ENCODE measurements at places on chromosomes 6 and 20.
A peak's percentile ranks its signal among the peaks of the same experiment; 100 is the strongest.

DNA sequence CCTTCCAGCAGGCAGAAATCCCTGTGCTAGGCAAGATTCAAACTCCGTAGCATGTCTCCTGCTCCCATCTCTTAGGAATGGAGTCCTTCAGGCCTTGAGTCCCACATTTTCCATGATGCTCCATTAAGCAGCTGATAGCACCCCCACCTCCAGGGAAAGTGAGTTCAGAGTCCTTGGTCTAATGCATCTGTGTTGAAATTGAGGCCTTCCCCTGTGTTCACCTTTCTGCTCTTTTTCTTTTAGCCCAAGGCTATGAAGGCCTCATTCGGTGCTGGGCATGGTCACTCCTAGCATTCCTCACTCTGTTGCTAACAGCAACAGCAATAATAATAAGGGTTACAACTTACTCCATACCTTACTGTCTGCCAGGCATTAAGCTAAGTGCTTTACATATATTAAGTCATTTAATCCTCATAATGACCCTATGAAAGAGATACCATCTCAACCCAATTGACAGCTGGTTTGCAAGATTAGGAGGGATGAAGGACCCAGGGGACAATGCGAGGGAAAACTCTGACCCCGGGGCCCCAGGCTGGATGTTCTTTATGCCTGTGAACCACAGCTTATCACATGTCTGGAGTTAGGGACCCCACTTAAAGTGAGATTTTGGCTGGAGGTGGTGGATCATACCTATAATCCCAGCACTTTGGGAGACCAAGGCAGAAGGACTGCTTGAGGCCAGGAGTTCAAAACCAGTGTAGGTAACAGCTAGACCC lies 17.5 kb upstream of the PANK2 start:
- DNase-seq = no peak

DNA sequence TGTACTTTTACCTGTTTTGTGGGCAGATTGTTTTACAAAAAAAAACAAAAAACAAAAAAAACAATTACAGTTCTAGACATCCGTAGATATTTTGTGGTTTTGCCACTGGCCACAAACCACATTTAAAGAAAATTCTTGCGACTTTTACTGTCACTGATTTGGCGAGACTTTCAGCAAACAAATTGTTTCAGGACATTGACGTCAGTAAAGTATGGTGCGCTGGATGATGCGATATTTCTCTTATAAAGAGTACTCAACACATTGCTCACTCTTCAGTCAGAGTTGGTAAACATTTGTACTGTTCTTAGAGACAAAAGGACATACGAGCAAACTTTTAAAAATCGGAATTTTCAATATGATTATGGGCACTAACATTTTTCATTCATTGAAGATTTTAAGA lies 229.8 kb downstream of the HAO1 start:
- peak; percentile 92 for DNase-seq

DNA sequence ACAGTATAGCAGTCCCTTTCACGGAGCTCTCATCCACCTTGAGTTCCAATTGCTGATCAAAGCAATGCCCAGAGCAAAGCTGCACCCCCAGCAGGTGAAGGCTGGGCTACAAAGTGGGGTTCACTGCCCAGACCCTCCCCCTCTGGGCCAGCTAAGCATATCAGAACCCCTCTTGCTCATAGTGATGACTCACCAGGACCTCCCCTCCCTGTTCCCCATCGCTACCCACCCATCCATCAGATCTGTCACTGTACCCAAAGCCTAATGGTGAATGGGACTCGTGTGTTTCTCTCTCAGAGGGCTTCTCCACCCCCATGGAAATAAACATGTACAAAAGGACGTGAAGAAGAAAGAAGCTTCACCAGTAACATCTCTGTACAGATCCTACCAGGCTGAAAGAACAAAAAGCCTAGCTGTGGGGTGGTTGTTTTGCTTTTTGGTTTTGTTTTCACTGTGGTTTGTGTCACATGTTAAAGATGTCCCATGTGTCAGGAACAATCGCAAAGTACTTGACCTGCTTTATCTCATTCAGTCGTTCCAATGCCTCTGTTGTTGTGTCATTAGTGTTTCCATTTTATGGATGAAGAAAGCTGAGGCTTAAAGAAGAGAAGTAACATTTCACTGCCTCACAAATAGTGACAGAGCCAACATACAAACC lies 518.5 kb downstream of the CD83 start:
- no peak for DNase-seq

DNA sequence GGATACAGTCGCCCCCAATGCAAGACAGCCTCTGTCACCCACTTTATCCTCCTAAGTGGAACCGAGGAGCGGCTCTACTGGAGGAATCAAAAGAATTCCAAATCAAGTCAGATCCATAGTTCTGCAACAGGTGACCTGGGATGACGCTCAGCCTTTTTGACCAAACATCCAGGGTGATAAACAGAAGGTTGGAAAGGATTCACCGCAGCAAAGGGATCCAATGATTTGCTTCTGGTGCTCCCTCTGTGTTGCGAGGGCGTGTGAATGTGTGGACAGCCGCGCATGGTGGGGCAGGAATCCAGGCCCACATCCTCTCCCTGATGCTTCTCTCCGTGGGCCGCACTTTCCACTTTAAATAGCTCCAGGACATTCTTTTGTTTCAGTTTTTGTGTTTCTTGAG lies 116.8 kb upstream of the CDH4 start:
- DNase-seq = no peak

- DNase-seq = no peak
Measured at GRCh38 chr6:31614684-31615578, at the start of gene AIF1. AIF1 (plus strand) TSS chr6:31615234; CDS start chr6:31615330, 96 bp downstream.

GRCh38 chr6:22906091-22906549 lies 336.8 kb downstream of the HDGFL1 start:
- no peak for DNase-seq

DNA sequence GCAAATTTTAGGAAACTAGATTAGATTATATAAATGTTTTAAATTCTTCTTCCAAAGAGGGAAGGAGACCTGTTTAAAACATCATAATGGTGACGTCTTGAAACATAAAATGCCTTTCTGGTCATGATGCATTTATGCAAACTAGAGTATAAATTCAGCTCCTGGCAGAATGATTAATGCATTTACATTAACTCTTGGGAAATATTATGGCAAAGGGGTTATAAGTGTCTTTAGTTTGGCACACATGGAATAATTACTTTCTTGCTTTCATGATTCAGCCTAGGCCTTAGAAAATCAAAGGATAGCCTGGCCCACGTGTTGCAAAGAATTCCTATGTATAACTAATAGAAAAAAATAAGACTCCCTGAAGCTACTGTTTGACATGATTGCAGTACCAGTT lies 639.2 kb downstream of the RFPL4B start:
- no peak for DNase-seq

- no peak for DNase-seq
Measured at GRCh38 chr6:150492507-150492906, 107.2 kb upstream of the PLEKHG1 start.

DNA sequence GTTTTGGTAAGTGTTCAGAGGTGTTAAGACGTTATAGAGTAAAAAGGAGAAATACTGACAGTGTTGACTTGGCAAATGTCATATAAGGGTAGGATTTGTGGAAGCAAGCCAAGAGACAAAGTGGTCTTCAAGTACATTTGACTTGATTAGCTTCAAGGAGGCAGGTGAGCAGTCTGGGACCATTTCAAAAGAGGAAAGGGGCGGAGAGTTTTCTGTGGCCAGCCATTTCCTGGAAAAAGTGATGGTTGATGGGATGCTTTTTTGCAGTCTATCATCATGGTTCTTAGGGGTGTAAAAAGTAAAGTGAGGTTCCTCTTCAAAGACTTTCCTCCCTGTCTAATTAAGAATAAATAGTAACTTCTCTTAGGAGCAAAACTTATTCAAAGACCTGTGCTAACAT lies 28.7 kb downstream of the FKBP1A start:
- no peak for DNase-seq

GRCh38 chr6:27237089-27237803 lies 10.3 kb upstream of the PRSS16 start:
- DNase-seq = no peak

DNA sequence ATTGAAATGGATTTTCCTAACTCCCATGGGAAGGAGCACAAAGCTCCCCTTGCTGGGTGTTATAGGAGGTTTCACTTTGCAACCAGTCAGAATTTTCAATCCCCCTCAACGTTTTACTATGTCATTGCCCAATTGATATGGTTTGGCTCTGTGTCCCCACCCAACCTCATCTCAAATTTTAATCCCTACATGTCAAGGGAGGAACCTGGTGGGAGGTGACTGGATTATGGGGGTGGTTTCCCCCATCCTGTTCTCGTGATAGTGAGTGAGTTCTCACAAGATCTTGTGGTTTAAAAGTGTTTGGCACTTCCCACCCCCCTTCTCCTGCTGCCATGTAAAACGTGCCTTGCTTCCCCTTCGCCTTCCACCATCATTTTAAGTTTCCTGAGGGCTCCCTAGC lies 62.9 kb downstream of the ZMYND8 start:
- DNase-seq = no peak

GRCh38 chr6:89398762-89399525 lies 13.1 kb downstream of the RRAGD start:
- DNase-seq = peak; percentile 38

DNA sequence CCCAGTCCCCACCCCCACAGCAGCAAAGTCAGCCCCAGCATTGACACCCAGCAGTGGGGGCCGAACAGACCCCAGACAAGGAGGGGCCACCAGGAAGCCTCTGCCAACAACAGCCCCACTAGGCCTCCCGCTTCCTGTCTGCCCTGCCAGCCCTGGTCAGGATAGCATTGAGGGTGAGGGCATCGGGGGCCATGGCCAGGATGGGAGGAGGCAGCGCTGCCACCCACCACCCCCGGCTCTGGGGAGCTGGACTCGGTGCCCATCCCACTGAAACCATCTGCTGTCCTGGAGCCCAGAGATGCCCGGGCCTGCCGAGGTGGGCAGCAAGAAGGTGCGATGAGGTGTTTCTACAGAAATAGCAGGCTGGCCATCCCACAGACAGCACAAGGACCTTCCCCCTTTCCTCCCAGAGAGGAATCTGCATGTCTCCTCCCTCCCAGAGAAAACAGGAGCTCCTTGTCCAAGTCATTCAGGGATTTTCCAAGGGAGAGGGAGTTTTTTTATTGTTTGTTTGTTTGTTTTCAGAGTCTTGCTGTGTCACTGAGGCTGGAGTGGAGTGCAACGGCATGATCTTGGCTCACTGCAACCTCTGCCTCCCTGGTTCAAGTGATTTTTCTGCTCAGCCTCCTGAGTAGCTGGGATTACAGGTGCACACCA lies 62.1 kb upstream of the BHLHE23 start:
- no peak for DNase-seq

GRCh38 chr6:44702292-44702691 lies 314.8 kb downstream of the CDC5L start:
- DNase-seq = no peak

DNA sequence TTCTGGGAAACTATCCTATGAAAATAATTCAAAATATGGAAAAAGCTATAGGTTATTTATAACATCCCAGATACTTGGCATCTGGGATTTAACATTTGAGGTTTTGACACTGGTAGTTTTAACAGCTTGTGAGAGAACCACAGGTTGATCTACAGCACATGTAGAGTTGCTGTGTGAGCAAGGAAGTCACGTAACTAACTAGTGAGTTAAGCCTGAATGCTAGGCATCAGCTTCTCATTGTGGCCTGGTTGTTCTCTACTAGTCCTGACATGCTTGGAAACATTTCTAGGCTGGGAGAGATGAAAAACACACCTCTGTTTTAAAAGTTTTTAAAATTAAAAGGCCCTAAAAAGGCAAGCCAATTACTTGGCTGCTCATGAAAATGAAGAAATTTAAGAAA lies 28.2 kb downstream of the ESF1 start:
- DNase-seq = no peak

- peak; percentile 48 for DNase-seq
Measured at GRCh38 chr20:64223526-64224067, 32.0 kb upstream of the PCMTD2 start.

DNA sequence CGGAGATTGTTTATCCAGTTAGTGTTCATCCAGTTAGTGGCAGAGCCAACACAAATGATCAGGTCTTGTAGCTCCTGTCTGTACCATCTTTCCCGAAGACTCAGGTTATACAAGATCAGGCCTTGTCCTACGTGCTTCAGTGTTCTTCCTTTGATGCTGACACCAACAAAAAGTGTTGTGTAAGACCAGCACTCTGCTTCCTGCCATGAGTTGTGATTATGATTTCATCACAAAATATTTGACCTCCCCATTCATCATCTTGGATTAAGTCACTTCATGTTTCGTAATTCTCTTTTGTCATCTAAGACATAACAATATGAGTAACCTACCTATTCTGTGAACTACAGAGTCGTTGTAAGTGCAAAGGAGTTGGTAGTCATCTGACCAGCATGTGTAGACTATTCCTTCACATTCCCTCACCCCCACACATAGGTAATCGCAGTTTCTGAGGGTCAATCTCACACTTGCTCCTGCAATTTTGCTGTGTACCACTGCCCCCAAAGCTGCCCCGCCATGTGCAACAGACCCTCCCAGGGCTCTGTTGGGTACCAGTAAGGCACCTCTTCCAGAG lies 135.6 kb upstream of the SLC22A23 start:
- DNase-seq = no peak

- no peak for DNase-seq
Measured at GRCh38 chr20:24578567-24579415, 109.4 kb downstream of the SYNDIG1 start.

DNA sequence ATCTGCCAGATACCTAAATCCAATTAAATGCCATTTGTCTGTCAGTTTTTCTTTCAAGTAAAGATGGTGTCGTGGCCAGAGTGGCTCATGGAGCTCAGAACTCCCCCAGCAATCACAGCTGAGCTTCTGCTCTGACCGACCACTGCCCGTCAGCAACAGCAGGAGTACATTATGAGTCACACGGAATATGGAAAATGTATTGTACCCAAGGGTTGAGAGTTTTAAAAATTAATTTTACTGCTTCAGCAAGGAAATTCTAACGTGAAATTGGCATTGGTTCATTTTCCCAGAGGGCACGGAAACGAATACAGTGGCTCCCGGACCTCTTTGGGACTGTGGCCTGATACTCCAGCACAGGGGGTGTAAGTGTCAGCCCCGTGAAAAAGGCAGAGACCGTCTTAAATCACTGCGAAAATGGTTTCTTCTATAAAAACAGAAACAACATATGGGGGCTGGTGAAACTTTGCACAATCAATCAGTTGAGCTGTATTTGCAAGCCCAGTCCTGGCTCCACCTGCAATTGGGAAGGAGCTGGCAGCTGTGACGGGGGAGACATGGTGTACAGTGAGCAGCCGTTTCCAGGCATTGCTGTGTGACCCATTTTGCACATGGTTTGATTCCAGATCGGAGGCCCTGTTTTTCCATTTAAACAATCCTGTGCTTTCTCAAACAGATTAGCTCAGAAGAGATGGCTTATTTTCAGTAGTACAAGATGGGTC lies 12.8 kb downstream of the NPEPL1 start:
- no peak for DNase-seq

GRCh38 chr6:167049275-167049674 lies 50.1 kb downstream of the CEP43 start:
- DNase-seq = no peak
